Heart right ventricle (tissue), 16 donors: ENCODE measurements at places on chromosomes 6 and 20. TPM values are rescaled to one million over a fixed set of nuclear protein-coding genes. Genes with fewer than 3 reads are reported as not detected.

- DNase-seq: no peak
Measured at GRCh38 chr6:110618591-110619267, 142.3 kb upstream of the SLC22A16 start.

DNA sequence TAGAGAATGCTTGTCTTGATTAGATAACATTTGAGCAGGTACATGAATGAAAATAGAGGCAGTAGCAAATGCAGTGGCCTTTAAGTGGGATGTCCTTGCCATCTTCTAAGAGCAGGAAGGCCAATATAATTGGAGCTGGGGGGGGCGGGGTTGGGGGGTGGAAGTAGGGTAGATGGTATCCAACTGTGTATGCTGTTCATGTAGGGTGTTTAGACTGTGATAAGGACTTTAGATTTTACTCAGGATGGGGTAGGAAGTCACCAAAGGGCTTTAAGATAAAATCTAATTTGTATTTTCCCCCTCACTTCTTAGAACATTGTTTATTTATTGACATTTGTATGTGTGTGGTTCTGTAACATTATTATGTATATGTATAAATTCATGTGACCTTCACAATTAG, 12.0 kb downstream of the TAB2 start:
- no peak for DNase-seq

GRCh38 chr20:20582734-20583133, 129.7 kb downstream of the RALGAPA2 start:
- DNase-seq: no peak

DNA sequence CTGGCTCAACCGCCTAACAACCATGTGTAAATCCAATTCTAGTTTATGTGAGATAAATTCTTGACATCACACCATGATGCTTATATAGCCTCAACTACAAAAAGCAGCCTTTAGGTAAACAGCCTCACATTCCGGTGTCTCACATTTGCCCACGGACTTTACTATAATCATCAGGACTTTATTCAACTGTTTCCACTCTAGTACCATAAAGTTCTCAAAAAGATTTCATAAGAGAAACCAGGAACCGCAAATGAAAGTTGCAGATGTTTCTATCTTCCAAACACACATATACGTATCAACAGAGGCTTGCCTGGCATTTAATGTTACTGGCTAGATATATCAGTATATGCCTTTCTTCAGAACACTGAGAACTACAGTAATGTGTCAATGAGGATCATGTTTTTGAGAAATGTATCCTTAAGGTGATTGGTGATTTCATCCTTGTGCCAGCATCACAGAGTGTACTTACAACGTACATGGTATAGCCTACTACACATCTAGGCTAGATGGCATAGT, 80.0 kb downstream of the EPB41L2 start:
- no peak for DNase-seq

GRCh38 chr6:164322533-164322932, 908.0 kb downstream of the QKI start:
- DNase-seq: no peak

GRCh38 chr6:6837541-6838080, 249.1 kb downstream of the LY86 start:
- no peak for DNase-seq

DNA sequence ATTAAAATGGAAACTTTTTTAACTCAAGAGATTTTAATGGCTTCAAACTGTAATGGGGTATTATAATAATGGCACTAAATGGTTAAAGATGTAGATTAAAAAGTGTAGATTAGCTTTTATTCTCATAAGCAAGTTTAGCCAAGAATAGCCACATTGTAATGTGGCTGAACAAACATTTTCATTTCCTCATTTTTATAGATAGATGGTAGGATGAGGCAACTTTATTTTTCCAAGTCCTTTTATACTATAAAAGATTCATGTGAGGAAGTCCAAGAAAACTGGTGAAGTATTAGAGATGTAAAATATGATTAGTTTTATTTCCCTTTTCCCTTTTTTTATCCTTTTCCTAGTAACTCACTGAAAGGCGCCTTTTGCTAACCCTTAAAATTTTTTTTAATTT, 88.8 kb downstream of the ATRN start:
- DNase-seq: no peak

GRCh38 chr6:9699888-9700287, 715.0 kb downstream of the TFAP2A start:
- no peak for DNase-seq

GRCh38 chr6:137001977-137002302, 42.8 kb downstream of the IL20RA start:
- DNase-seq: no peak

DNA sequence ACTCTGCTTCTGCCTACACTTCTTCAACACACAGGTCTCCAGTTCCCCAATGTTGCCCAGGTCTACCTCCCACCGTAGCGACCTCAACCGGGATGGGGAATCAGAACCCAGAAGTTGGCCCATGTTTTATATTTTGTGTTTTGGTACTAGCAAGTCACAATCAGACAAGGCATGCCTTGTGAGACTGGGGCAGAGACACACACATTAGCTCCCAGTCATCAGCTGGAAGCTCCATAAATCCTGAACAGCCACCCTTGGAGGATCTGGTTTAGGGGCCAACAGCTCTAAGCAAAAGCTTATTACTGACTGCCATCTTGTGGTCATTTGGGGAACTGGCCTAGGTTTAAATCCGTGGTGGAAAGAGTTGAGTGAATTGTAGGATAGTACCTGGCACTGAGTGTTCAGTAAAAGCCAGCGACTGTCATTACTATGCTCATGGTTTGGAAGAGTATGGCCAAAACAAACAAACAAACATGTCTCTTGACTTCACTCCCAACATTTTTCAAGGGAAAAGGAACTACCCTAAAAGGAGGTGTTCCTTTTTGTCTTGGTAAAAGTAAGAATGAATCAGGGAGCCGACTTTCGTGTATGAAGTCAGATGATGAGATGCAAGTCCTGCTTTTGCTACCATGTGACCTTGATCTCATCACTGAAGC, 40.5 kb downstream of the PIM1 start:
- DNase-seq: peak; percentile 86

- no peak for DNase-seq
Measured at GRCh38 chr6:83735461-83735860, 26.6 kb upstream of the SNAP91 start.

- no peak for DNase-seq
Measured at GRCh38 chr6:41464481-41464880, 81.7 kb upstream of the FOXP4 start.

DNA sequence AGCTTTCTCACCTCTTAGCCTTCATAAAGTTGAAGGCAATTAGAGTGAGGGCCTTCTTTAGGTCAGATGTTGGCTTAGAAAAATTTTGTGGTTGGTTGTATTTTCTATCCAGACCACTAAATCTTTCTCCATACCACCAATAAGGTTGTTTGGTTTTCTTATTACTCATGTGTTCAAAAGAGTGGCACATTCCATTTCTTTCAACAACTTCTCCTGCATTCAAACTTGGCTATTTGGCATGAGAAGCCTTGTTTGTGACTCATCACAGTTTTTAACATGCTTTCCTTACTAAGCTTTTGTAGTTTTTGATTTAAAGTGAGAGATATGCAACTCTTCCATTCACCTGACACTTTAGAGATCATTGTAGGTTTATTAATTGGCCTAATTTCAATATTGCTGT, 949.6 kb downstream of the TBC1D32 start:
- no peak for DNase-seq

GRCh38 chr20:56181583-56181982, 66.9 kb upstream of the MC3R start:
- no peak for DNase-seq

DNA sequence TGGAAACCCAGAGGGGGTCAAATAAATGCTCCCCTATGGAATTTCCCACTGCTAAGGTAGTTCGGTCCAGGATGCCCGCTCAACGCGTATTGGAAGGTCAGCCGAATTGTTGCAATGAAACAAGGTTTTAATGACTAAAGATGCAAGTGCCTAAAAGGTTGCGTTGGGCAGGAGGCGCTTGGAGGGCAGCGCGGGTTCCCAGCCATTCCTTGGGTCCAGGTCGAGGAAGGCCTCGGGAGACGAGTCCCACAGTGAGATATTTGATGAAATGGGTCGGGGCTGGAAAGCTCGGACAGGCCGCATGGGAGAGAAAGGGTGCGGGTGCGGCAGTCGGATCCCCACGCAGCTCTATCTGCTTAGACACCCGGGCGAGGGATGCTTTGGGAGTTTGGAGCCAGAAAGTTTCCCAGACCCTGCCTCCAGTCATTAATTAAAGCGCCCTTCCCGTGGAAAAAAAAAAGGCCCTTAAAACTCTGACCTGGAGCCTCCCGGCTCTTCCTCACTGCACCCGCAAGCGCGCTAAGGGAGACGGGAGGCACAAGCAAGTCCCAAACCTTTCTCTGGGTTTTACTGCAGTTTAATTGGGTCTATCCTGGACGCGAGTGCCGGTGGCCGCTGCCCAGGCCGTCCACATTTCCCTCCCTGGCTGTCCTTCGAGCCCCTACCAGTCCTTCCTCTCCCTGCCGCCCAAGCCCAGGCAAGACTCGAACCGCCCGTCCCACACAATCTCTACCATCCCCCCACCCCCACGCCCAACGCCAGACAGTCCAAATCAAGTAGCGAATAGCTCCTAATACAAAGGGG, 24.2 kb downstream of the TFAP2A start:
- DNase-seq: no peak

DNA sequence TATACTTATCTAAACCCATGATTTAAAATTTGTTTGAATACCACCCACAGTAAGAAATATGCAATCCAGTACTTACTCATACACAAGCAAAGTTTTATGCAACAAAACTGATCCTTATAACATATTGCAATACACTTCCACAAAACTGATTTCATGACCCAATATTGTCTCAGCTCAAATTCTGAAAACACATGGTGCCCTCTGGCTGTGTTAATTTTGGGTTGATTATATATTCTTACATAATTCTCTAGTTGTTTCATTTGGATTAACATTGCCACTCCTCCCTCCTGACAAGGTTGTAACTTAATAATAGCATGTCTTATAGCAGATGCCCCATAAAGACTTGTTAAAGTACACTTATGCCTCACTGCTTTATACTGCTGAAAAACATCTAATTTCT, 73.0 kb upstream of the TULP1 start:
- DNase-seq: no peak

- DNase-seq: no peak
Measured at GRCh38 chr6:39801456-39802251, 9.5 kb downstream of the DAAM2 start.

DNA sequence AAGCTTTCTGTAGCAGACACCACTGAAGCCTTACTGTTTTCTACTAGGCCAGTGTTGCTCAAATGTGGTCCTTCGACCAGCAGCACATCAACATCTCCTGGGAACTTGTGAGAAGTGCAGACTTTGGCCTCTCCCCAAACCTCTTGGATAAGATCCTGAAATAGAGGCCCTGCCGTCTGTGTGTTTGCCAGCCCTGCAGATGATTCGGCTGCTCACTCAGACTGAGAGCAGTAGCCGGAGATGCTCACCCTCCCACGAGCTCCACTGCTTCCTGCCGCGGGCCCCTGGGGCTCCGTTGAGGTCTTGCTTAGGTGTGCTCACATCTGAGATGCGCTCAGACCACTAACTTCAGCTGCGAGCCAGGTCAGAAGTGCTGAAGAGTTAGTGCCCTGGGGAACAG, 129.5 kb upstream of the SSTR4 start:
- peak; percentile 41 for DNase-seq

GRCh38 chr20:14715400-14715799, 378.0 kb upstream of the FLRT3 start:
- no peak for DNase-seq

- no peak for DNase-seq
Measured at GRCh38 chr6:2055911-2056310, 189.5 kb downstream of the GMDS start.

GRCh38 chr6:53287336-53288225, 61.2 kb downstream of the ELOVL5 start:
- peak; percentile 29 for DNase-seq

GRCh38 chr20:22729180-22729579, 144.8 kb upstream of the FOXA2 start:
- DNase-seq: no peak

DNA sequence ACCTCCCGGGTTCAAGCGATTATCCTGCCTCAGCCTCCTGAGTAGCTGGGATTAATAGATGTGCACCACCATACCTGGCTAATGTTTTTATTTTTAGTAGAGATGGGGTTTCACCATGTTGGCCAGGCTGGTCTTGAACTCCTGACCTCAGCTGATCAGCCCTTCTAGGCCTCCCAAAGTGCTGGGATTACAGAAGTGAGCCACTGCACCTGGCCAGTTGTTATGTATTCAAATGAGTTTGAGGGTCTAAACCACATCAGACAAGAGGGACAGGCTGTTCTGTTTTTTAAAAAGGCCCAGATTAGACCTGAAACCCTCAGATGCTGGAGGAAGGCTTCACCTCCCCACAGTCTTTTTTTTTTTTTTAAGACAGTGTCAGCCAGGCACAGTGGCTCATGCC, 4.1 kb upstream of the SPAG4 start:
- no peak for DNase-seq

GRCh38 chr20:17629678-17630089, 52.4 kb downstream of the RRBP1 start:
- no peak for DNase-seq

GRCh38 chr6:35852994-35853393, 47.8 kb downstream of the LHFPL5 start:
- DNase-seq: no peak

- DNase-seq: no peak
Measured at GRCh38 chr6:154359161-154359574, 2.6 kb upstream of the IPCEF1 start.

DNA sequence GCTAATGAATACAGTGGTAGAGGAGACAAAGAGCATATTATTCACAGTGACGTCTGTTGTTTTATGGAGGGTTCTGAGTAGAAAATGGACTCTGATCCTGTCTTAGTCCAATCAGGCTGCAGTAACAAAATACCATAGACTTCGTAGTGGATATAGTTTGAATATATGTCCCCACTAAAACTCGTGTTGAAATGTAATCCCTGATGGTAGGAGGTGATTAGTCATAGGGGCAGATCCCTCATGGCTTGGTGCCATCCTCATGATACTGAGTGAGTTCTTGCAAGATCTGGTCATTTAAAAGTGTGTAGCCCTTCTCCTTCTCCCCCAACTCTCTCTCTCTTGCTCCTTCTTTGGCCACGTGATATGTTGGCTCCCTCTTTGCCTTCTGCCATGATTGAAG, 82.5 kb downstream of the CD83 start:
- DNase-seq: no peak

GRCh38 chr20:39822667-39823066, 860.5 kb downstream of the DHX35 start:
- no peak for DNase-seq

DNA sequence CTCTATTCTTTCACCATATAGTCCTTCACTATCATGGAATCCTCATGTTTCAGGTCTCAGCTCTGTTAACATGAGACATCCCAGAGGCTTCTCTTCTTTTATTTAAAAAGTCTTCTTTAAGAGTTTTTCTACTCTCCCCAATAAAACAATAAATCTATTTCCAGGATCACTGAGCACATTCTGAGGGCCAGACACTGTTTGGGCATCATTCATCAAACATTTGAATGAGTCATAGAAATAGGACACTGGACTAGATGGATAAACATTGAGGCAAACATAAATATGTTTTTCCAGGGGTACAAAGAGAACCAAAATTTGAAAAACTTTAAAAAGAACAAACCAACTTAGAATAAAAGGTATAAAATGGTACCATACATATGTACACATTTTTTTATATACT, 554.4 kb downstream of the KIF16B start:
- DNase-seq: no peak

HLA-G gene
- total RNA-seq: not detected

RAET1E gene
- total RNA-seq: not detected

ZC3H12D gene
- 0.24 TPM for total RNA-seq

PHACTR3 gene
- total RNA-seq: 24.1 TPM

POU3F2 gene
- total RNA-seq: not detected

FAM83D gene
- 0.12 TPM for total RNA-seq

SMIM29 gene
- total RNA-seq: 24.8 TPM

MOXD1 gene
- 1.9 TPM for total RNA-seq

KIAA1586 gene
- total RNA-seq: 8.7 TPM

PRDM13 gene
- total RNA-seq: not detected

ZSCAN12 gene
- 3.0 TPM for total RNA-seq

ACTR5 gene
- 2.7 TPM for total RNA-seq
